Endothelial cell of umbilical vein (primary cell): ENCODE measurements at places on chromosomes 16 and 17. TPM values are rescaled to one million over a fixed set of nuclear protein-coding genes. Genes with fewer than 3 reads are reported as not detected.
A peak's percentile ranks its signal among the peaks of the same experiment; 100 is the strongest.

DNA sequence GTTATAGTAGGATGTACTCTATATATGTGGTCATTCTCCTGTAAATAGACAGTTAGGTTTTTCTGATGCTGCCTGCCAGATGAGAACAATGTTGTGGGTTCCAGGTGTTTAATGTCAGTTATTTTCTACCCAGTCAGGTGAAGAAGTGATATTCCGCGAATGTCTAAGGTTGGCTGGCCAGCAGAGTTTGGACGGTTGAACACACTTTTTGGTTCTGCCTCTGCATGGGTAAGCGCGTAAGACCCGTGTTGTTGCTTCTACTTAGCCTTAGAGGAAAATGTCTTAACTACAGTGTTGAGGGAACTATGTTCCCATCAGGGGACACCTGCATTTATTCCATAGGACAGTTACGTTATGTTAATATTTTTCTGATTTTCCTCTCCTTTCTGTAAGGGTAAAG is 162.6 kb downstream of the MAP2K6 start:
- no peak for DNase-seq
- peaks cover 29% of the 10 kb centered on the region for H3K4me1 ChIP-seq
- no peak overlapping the region for H3K27ac ChIP-seq
- H3K27me3 ChIP-seq = peaks cover 5% of the 10 kb centered on the region
- H3K36me3 ChIP-seq = no peaks in the 10 kb centered on the region
- no peak overlapping the region for H3K4me3 ChIP-seq

DNA sequence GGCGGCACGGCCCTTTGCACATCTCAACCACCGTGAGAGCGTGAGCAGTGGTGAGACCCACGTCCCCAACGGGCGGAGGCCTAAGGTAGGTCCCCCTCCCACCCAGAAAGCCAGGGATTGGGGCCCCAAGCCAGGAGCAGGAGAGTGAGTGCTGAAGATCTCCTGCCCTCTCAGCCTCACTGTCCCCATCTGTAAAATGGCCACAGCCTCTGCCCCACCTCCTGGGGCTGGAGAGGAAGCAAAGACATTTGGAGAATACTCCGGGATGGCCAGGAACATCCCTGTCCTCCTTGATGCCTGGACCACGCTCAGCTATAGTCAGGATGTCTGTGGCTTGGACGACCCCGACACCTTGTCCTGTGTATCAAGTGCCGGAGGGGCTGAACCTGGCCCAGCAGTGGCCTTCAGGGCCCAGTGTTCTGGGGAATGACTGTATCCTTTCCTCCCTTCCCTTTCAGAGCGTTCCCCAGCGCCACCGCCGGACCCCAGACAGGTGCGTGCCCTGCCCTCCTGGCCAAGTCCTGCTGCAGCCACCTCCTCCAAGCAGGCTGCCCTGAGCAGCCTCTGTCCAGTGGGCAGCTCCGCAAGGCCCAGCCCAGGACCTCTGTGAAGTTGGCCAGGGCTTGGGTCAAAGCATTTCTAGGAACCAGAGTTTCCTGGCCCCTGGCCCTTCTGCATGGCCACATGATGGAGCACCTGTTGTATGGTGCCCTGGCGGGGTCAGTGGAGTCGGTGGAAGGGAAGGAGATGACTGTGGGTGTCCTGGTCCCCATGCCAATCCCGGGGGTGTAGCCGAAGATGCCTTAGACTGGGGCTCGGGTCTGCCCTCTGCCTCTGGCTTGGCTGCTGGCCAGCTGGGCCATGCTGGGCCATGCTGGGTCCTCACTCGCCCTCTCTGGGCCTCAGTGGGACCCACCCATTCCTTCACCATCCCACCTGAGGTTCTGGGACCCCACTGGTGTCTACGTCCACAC is 38.4 kb downstream of the ADCY7 start:
- no peak for DNase-seq
- H3K27ac ChIP-seq = no peak overlapping the region
- H3K27me3 ChIP-seq = no peaks in the 10 kb centered on the region

GRCh38 chr16:81873843-81874752 is 95.0 kb downstream of the PLCG2 start:
- no peak overlapping the region for H3K4me3 ChIP-seq
- H3K36me3 ChIP-seq = no peaks in the 10 kb centered on the region
- H3K27me3 ChIP-seq = no peaks in the 10 kb centered on the region
- H3K27ac ChIP-seq = no peak overlapping the region
- peaks cover 11% of the 10 kb centered on the region for H3K4me1 ChIP-seq

DNA sequence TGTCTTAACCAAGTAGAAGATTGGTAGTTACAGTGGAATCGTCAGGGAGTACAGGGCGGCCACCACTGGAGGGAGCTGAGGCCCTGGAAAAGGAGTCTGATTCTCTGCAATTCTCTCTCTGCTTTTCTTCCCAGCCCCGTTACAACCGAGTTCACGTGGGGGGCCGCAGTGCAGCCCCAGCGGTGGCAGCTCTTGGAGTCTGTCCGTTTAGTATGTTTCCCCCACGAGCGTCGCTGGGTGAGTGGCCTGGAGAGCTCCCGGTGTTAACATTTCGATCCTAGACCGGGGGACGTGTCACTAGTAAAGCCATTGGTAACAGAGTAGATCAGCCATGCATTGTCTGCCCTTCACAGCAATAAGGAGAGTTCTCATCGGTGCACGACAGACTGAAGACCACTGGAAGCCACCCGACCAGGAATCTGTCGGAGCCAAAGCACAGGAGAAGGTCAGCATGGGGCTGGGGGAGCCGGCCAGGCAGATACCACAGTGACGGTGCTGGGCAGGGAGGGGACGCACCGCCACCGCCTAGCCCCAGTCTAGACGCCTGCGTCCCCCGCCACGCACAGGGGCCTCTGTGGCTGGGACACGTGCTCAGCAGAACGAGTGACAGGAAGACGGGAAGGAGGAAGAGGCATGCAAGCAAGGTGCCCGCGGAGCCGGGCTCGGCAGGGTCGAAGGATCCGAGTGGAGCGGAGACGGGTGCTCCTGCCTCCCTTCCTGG is 15.7 kb downstream of the SLC16A3 start:
- peaks cover 57% of the 10 kb centered on the region for H3K36me3 ChIP-seq
- peaks cover 34% of the 10 kb centered on the region for H3K4me1 ChIP-seq
- H3K4me3 ChIP-seq = no peak overlapping the region
- no peaks in the 10 kb centered on the region for H3K27me3 ChIP-seq
- DNase-seq = peak; percentile 38

Gene PLD2
- total RNA-seq = 52.3 and 58.7 TPM in 2 replicates

DNA sequence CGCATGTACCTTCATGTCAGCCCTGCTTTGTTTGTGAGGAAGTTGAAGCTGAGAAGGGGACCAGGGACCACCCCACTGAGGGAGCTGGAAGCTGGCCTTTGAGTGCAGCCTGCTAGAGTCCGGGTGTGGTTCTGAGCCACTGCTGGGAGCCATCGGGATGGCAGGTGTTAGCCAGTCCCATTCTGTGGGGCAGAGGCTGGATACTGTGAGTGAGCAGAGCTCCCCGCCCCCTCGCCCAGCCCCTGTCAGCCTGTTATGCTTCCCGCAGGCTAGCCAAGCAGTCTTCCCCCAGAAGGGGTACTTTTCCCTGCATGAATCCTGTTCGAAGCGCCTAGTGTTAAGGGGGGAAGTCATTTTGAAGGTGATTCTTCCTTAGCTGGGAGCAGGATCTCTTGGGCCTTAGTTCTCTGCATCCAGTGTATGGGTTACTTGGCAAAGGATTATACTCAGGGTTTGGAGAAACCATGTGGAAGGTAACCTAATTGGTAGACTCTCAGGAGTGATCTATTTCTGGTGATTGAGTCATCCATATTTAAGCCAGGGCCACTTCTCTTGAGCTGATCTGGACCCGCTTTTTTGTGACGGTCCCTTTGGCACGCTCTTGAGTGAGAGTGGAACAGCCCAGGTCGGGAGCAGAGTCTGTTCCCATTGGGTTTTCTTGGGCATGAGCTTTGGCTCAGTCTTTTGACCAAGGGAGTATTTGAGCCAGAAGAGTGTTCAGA is 23.8 kb downstream of the AKAP1 start:
- no peaks in the 10 kb centered on the region for H3K36me3 ChIP-seq
- H3K4me3 ChIP-seq = no peak overlapping the region
- H3K27me3 ChIP-seq = no peaks in the 10 kb centered on the region
- no peak for DNase-seq
- no peaks in the 10 kb centered on the region for H3K4me1 ChIP-seq

DNA sequence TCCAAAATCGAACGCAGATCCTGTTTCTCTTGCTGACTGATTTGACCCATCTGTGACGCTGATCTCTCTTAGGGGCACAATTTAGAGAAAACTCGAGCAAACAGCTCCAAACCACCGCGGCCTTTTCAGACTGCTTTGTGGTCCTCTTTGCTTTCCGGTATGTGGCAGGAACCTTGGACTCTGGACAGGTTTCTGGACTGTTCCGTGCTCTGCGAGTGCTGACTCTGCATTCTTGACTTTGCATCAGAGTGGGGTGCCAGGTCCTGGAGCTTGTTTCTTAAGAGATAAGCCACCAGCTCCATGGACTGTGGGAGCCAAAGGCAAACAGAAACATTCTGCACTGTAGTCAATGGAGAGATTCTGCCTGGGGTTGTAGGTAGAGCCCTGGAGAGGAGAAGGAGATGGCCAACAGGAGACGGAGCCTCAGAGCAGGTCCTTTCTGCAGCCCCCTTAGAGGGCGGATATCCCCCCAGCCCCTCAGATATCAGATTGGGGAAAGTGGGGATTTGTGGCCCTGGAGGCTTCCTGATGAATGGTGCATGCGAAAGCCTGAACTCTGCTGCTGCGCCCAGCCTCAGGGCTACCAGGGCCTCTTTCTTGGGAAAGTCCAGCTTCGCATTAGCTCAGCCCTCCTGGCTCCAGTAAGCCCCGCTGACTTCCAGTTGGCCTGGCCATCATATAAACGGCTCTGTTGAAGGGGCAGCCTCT is 65.6 kb downstream of the WIPI1 start:
- DNase-seq = no peak
- H3K27me3 ChIP-seq = no peaks in the 10 kb centered on the region
- H3K4me3 ChIP-seq = no peak overlapping the region

GRCh38 chr17:43814714-43815113 is 18.2 kb downstream of the MPP3 start:
- DNase-seq = peak; percentile 63
- peaks cover 2% of the 10 kb centered on the region for H3K36me3 ChIP-seq
- peaks cover 14% of the 10 kb centered on the region for H3K4me1 ChIP-seq
- H3K27ac ChIP-seq = peak overlapping the region; percentile 46

Gene FAM171A2
- 12.0 and 13.4 TPM in 2 replicates for total RNA-seq

- H3K4me3 ChIP-seq = no peak overlapping the region
- H3K27me3 ChIP-seq = no peaks in the 10 kb centered on the region
- H3K4me1 ChIP-seq = no peaks in the 10 kb centered on the region
Measured at GRCh38 chr16:13359835-13360234, 458.4 kb downstream of the SHISA9 start.

DNA sequence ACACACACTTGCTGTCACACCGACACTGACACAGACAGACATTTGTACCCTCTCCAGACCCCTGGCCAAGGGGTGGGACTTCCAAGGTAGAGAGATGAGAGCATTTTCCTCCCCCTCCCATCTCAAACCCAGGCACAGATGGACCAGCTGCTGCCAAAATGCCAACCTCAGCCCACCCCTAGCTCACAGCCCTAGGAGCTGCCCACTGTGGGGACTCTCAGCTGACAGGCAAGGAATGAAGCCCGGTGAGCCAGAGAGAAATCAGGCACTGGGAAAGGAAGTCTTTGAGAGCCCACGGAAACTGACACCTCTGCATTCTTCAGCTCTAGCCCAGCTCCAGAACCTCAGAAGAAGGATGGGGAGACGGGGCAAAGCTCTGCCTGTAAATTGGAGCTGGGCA is 2.8 kb downstream of the ETV4 start:
- H3K27me3 ChIP-seq = no peaks in the 10 kb centered on the region
- no peak for DNase-seq
- H3K4me1 ChIP-seq = peaks cover 23% of the 10 kb centered on the region
- no peaks in the 10 kb centered on the region for H3K36me3 ChIP-seq

DNA sequence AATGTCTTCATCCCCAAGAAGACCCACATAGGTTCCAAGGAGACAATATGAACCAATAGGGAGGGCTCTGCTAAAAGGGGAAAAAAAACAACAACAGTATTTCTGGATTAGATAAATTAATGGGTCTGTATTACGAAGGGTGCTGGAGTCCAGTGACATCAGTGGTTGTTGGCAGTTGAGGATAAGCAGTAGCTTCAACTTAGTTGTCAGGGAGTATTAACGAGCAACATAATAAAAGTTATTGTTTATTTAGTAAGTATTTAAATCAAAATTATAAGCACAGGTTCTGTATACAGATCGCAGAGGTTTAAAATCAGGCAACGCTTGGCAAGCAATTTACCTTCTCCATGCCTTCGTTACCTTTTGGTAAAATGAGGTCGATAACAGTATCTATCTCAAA is 7.6 kb upstream of the CACNG4 start:
- H3K4me3 ChIP-seq = no peak overlapping the region
- H3K27me3 ChIP-seq = peaks cover 5% of the 10 kb centered on the region
- no peak for DNase-seq
- H3K36me3 ChIP-seq = no peaks in the 10 kb centered on the region
- peaks cover 4% of the 10 kb centered on the region for H3K4me1 ChIP-seq

- DNase-seq = peak; percentile 97
- H3K27me3 ChIP-seq = no peaks in the 10 kb centered on the region
- peaks cover 34% of the 10 kb centered on the region for H3K4me1 ChIP-seq
- no peaks in the 10 kb centered on the region for H3K36me3 ChIP-seq
- H3K4me3 ChIP-seq = peak overlapping the region; percentile 23
Measured at GRCh38 chr17:66459811-66460270, 157.4 kb downstream of the PRKCA start.

Gene NTN1
- total RNA-seq = 0.18 TPM in 2 replicates

GRCh38 chr17:35167666-35168065 is 20.0 kb downstream of the UNC45B start:
- peaks cover 2% of the 10 kb centered on the region for H3K27me3 ChIP-seq
- DNase-seq = no peak
- no peak overlapping the region for H3K27ac ChIP-seq

DNA sequence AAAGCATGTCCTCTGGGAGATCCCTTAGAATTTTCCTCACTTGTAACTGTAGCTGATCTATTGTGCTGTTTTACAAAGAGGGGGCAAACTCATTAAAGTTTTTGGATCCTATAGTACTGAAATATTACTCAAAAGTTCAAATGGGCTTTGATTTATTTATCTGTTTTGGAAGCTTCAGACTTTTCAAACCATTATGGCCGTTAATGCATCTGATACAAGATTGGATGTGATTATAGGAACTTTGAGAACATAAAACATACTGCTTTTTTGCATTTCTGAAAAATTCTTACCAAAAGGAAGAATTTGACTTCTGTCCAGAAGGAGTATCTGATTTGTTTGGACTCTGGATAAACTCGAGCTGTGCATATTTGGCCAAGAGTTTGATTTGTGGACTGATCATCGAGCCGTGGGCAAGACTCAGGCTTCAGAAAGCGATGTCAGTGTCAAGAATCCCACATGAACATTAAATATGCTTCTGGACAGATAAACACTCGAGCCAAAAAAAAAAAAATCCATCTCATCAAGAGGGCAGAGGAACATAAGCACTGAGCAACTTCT is 8.2 kb upstream of the MARCHF10 start:
- H3K27me3 ChIP-seq = no peaks in the 10 kb centered on the region
- H3K4me1 ChIP-seq = peaks cover 24% of the 10 kb centered on the region
- DNase-seq = no peak
- no peak overlapping the region for H3K4me3 ChIP-seq
- no peaks in the 10 kb centered on the region for H3K36me3 ChIP-seq
- H3K27ac ChIP-seq = no peak overlapping the region

DNA sequence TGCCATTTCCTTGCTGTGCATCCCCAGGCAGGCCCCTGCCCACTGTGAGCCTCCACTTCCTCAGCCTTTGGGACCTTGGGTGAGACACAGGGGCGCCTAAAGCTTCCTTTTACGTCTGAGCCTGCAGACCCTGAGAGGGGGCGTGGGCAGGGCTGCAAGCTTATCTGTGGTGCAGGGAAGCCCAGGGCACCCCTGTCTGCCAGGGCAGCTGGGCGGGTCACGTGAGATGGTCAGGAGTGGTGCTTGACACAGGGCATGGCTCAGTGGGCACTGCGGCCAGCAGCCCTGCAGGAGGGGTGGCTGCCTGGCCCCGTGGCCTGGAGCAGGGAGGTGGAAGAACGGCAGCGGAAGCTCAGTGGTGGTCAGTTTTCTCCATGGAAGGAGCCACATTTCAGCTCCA is 54.8 kb upstream of the ZC3H18 start:
- H3K4me1 ChIP-seq = no peaks in the 10 kb centered on the region
- DNase-seq = no peak
- H3K27ac ChIP-seq = no peak overlapping the region
- H3K27me3 ChIP-seq = no peaks in the 10 kb centered on the region
